Stimulated activated CD8-positive, alpha-beta memory T cell treated with anti-CD3 and anti-CD28 coated beads, Interleukin-2, amount 100 ng/mL, for 1 hour (primary cell): ENCODE measurements at places on chromosomes 1 and 21.

GRCh38 chr21:46171996-46172862, 12.0 kb downstream of the SPATC1L start:
- DNase-seq = no peak

GRCh38 chr1:178490967-178491366, 5.8 kb downstream of the CLEC20A start:
- no peak for DNase-seq

GRCh38 chr1:53736290-53736689, 2.7 kb downstream of the GLIS1 start:
- DNase-seq = no peak

GRCh38 chr1:216142921-216143320, 280.3 kb downstream of the USH2A start:
- no peak for DNase-seq

DNA sequence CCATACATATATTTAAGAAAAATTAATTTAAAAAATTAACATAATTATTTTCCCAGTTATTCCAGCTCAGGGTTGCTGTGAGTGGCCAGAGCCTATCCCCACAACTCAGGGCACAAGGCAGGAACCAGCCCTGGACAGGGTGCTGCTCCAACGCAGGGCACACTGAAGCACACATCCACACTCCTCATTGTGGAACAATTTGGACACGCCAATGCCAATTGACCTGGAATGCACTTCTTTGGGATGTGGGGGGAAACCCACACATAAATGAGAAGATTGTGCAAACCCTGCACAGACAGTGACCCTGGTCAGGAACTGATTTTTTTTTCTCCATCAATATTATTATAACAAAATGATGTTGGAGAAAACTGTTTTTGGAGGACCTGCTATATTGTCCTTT, 23.4 kb downstream of the SAMSN1 start:
- no peak for DNase-seq

GRCh38 chr1:14138135-14138506, 438.1 kb downstream of the PRDM2 start:
- DNase-seq = no peak

DNA sequence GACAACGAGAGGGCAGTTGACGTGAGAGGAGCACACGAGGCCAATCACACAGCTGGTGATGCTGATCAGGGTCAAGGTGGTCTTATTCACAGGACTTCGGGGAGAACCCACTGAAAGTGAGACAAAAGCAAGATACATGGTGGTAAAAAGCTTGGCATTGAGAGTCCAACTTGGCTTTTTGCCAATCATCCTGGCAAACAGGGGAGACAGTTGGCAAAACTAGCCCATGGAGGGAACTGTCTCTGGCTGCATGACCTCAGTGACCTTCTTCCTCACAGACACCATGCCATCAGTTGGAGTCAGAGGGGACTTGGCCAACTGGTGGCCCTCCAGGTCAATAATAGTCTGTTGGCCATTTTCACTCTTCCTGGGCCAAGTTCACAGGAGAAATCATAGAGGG, 139.9 kb downstream of the ASTN1 start:
- no peak for DNase-seq

DNA sequence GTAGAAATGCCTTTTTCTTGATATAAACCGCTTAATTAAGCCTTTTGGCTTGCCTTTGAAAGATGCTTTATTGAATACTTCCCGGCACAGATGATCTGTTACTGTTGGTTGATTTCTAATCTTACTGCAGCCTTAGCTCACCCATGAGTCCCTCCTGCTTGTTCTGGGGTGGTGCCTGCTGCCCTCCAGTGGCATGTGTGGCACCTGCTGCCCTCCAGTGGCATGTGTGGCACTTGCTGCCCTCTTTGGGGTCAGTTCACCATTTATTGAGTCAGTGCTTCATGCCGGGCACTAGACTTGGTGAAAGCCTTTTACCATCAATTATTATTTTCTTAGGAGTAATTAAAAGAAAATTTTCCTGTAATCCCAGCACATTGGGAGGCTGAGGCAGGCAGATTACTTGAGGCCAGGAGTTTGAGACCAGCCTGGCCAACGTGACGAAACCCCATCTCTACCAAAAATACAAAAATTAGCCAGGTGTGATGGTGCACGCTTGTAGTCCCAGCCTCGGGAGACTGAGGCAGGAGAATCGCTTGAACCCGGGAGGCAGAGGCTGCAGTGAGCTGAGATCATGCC, 54.3 kb downstream of the ADARB1 start:
- DNase-seq = peak; percentile 69

DNA sequence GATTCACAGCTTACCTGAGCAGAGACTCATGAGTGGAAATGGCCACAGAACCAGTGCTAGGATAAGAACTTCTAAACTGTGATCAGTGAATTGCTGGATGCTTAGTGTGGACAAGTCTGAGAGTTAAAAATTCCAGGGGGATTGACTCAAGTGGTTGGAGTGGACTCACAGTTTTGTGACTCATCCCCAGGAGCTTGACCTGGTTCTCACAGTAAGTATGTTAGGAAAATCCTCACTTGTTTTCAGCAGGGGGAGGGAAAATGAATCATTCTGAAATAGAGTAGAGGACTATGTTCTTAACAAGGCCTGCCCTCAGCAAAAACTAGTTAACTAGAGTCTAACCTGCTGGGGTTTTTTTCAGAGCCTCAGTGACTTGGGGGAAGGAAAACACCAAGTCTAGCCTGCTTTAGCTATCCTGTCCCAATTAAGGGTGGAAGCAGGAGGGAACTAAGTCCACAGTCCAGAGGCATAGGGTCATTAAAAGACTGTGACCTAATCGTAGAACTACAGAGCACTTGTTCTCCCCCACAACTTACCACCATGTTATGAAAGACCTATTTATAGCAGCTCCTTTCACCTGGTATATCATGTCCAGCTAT, 6.1 kb upstream of the CDC73 start:
- DNase-seq = no peak

GRCh38 chr1:153624965-153625611, 2.2 kb downstream of the S100A13 start:
- DNase-seq = no peak

DNA sequence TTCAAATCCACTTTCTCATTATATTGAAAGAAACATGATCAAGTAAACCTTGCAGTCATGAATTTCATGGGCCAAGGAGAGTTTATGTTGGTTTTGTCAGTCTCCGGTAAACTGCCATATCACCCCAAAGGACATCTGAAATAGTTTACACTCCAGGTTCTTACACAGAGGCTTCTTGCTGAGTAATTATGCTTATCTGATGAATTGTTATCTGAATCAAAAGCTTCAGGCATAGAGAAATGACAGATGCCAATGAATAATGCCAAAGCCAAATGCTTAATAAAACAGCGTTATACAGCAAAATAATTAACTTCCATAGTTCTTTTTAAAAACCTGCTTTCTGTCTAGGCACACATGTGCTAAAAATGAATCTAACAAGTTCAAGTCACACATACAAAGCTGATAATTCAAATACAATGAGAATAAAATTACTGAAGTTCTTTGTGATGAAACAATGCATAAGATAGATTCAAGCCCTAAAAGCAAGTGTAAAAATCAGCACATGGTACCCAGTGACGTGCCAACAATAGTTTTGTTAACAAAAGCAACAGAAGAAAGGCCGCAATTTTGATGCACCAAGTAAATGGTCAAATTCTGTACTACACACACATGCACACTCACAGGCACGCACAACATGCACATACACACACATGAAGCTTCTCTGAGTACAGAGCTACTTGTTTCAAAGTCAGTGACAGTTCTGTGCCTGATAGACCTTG, 109.2 kb downstream of the SLC44A5 start:
- DNase-seq = no peak

- DNase-seq = no peak
These were observed 58.8 kb downstream of the RAB3GAP2 start for GRCh38 chr1:220213382-220213983.

- DNase-seq = no peak
These were observed 53.0 kb upstream of the TIAM1 start for GRCh38 chr21:31397030-31397429.

DNA sequence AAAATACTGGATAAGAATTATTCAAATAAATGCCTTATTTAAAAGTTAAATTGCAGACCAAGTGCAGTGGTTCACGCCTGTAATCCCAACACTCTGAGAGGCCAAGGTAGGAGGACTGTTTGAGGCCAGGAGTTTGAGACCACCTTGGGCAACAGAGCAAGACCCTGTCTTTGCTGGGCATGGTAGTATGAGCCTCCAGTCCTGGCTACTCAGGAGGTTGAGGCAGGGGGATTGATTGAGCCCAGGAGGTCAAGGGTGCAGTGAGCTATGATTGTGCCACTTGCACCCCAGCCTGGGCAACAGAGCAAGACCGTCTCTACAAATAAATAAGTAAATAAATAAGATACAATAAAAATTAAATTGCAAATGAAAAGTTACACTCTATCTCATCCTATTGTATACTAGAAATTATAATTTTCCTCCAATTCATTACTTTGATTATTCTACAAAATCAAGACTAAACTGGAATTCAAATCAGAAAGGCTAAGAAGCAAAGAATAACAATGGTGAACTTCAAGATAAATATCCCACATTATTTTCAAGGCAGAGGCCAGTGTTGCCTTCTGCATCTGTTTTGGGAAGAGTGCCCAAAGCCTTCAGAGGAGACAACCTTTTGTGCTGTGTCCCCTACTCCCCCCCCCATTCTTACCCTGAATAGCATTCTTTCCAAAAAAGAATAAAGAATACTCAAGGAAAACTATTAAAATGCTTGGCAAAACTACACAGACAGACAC, 73.3 kb upstream of the IRF2BP2 start:
- no peak for DNase-seq

- no peak for DNase-seq
These were observed 79.3 kb upstream of the PROX1 start for GRCh38 chr1:213908521-213908920.

DNA sequence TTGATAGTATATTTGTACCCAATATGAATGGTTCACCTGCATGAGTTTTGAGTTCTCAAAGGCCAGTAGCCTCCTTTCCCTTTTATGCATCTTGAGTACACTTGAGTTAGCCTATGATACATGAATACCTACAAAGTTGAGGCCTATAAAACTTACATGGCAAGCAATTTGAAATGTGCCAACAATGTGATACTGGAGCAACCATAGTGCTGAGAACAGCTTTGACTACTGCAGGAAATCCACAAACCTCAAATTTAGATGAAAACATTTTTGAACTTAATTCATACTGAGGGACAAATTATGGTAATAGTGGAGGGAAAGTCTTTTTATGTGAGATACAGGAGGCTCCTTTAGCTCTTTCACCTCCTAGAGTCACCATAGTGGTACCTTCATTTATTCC, 37.4 kb downstream of the LEPR start:
- DNase-seq = no peak

- DNase-seq = no peak
These were observed 433 bp upstream of the KAZN start for GRCh38 chr1:14598007-14598497.
